Naive thymus-derived CD8-positive, alpha-beta T cell (primary cell): ENCODE measurements at places on chromosomes 6 and 20. TPM values are rescaled to one million over a fixed set of nuclear protein-coding genes. Genes with fewer than 3 reads are reported as not detected.

DNA sequence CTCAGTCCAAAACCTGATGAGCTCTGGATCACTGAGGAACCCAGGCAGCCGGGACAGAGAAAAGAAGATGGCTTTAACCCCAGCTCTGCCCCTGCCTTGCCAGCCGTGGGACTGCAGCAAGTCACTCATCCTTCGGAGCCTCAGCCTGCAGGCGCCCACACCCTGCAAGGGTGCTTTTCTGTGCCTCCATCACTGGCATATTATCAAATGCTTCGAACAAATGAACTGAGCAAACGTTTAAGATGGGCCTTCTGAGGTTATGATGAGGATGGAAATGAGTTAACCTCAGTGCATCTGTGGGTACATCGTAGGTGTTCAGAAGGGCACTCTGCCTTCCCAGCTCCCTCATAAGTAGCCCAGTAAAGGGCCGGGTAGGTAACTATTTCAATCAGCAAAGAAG, 79.0 kb downstream of the NFATC2 start:
- no peaks in the 10 kb centered on the region for H3K27me3 ChIP-seq
- H3K4me3 ChIP-seq = no peak overlapping the region
- H3K4me1 ChIP-seq = peaks cover 5% of the 10 kb centered on the region
- no peak overlapping the region for H3K27ac ChIP-seq

DNA sequence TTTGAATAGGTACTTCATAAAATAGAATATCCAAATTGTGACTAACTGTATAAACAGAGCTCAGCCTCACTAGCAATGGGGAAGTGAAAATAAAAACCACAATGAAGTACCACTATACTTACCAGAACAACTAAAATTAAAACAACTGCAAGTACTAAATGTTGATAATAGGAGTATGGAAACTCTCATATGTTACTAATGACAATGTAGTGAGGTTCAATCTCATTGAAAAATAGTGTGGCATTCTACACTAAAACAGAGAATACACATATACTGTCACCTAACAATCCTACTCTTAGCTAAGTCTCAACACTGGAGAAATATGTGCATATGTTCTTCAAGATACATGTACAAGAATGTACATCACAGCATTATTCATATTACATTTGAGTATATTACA, 132.0 kb upstream of the CARMIL1 start:
- DNase-seq = no peak
- no peaks in the 10 kb centered on the region for H3K27me3 ChIP-seq
- H3K4me1 ChIP-seq = no peaks in the 10 kb centered on the region
- H3K4me3 ChIP-seq = no peak overlapping the region
- no peak overlapping the region for H3K27ac ChIP-seq
- H3K36me3 ChIP-seq = peaks cover 6% of the 10 kb centered on the region

DNA sequence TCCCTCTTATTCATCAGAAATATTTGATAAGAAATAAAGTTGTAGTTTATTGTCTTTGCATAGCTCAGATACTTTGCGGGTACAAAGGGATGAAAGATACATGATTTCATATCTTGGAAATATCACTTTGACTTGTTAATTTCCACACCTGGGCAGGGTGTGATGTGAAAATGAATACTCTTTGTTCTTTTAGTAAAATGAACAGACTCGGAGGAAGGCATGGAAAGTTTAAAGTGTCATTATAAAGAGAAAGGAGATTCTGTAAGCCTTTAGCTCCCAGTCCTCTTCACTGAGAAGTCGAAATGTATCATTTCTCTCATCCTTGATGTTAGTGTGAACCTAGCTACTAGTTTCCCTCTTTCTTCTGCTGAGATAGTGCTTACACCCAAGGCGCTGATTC, 36.7 kb upstream of the AKIRIN2 start:
- H3K27ac ChIP-seq = no peak overlapping the region
- peaks cover 2% of the 10 kb centered on the region for H3K4me1 ChIP-seq
- H3K27me3 ChIP-seq = no peaks in the 10 kb centered on the region
- DNase-seq = no peak

The TSPO2 gene
- polyA plus RNA-seq = not detected

DNA sequence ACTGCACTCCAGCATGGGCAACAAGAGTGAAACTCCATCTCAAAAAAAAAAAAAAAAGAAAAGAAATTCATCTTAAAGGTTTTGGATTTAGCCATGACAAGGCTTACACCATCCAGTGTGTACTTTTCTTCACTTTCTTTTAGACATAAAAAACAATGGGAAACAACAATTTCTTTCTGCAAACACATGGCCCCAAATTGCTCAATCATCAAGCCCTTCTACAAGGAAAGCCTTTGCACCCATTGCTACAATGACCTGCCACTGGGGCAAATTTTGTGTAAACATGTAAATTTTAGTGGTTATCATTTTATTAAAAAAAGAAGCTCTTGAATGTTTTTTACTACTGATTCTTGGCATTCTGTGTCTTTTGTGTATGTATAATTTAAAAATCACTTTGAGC, 131.8 kb upstream of the QKI start:
- H3K4me1 ChIP-seq = no peaks in the 10 kb centered on the region
- peaks cover 18% of the 10 kb centered on the region for H3K27me3 ChIP-seq
- H3K27ac ChIP-seq = no peak overlapping the region
- DNase-seq = no peak

- no peaks in the 10 kb centered on the region for H3K36me3 ChIP-seq
- H3K27ac ChIP-seq = no peak overlapping the region
- no peak for DNase-seq
Measured at GRCh38 chr6:36827261-36828079, 11.8 kb downstream of the CPNE5 start.

The SLA2 gene
- 19.1 TPM for polyA plus RNA-seq

DNA sequence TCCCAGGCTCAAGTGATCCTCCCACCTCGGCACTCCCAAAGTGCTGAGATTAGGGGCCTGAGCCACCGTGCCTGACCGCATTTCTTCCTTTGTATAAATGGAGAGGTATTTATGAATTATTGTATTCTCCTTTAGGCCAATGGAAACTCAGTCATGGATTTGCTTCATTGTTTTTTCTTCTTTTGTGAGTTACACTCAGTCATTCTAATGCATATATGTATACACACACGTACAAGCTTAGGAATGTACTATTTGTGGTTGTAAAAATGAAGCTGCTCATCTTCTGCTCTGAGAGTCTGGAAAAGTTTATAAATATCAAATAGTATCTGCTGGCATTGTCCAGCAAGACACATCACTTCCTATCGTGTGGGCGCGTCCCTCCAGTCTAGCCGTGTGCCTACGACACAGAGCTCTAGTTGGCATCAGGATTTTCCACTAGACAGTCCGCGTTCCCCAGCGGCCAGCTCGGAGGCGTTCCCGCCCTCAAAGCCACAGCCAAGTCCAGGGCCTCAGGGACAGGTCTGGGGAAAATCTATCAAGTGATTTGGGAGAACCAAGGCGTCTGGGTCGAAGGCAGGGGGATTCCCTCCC, 215.2 kb downstream of the NFATC2 start:
- H3K4me3 ChIP-seq = no peak overlapping the region
- no peaks in the 10 kb centered on the region for H3K4me1 ChIP-seq
- H3K27me3 ChIP-seq = peaks cover 11% of the 10 kb centered on the region
- no peaks in the 10 kb centered on the region for H3K36me3 ChIP-seq

DNA sequence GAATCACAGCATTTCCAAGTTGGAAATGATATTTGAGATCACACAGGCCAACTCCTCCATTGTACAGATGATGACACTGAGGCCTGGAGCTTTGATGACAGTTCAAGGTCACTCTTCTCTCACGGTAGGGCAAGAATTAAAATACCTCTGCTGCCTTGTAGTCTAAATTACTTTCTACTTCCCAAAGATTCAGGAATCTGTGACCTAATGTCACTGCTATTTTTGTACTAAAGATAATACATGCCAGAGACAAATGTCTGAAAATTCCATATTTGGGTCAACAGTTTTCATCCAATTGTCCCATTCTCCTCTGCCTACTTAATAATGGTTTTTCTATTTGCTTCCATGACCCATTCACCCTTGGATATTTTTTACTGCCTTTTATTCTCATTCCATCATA, 160.0 kb downstream of the SOD2 start:
- H3K36me3 ChIP-seq = no peaks in the 10 kb centered on the region
- peaks cover 40% of the 10 kb centered on the region for H3K27me3 ChIP-seq
- H3K4me1 ChIP-seq = no peaks in the 10 kb centered on the region

DNA sequence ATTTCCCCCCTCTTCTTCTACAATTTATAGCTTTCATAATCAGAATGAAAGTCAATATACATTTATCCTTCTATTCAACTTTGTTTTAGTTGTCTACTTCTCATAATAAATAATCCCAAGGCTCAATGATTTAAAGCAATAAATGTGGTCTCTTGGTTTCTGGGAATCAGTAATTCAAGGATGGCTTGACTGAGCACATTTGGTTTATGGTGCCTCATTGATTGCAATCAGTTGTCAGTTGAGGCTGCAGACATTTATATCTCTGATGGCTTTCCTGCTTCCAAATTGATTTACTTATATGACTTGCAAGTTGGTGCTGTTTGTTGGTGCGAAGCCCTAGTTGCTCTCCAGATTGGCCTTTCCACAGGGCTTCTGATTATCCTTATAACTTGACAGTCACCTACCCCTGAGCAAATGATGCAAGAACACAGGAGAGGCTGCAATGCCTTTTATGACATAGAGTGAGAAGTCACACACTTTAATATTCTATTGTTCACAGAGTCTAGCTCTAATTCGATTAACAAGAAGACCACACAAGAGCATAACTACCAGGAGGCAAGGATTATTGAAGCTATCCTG, 2.7 kb upstream of the CRISP1 start:
- no peak overlapping the region for H3K4me3 ChIP-seq
- no peaks in the 10 kb centered on the region for H3K4me1 ChIP-seq
- H3K36me3 ChIP-seq = peaks cover 8% of the 10 kb centered on the region

The LY6G6D gene
- not detected for polyA plus RNA-seq

DNA sequence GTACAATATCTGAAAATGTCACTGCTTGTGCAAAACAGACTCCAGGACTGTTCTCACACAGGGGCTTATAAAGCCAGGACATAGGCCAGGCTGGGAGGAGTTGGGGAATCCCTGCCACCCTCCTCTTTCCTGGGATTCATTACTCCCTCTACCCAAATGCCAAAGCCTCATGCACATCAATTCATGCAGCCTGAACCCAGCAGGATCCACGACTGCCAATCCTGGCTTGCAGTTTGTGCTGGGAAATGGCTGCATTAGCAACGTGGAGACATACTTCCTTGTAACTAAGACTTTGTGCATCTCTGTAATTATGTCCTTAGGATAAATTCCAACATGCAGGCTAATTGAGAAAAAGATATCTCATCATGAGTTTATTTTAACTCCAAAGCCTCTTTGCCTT, 143.8 kb downstream of the SYCP2 start:
- no peak for DNase-seq
- no peak overlapping the region for H3K4me3 ChIP-seq
- no peak overlapping the region for H3K27ac ChIP-seq
- H3K4me1 ChIP-seq = no peaks in the 10 kb centered on the region
- peaks cover 8% of the 10 kb centered on the region for H3K27me3 ChIP-seq
